ENCODE measurements at places on chromosomes 12 and 14.

GRCh38 chr14:21109377-21110138, 8.7 kb downstream of the TMEM253 start:
- no peak for DNase-seq

DNA sequence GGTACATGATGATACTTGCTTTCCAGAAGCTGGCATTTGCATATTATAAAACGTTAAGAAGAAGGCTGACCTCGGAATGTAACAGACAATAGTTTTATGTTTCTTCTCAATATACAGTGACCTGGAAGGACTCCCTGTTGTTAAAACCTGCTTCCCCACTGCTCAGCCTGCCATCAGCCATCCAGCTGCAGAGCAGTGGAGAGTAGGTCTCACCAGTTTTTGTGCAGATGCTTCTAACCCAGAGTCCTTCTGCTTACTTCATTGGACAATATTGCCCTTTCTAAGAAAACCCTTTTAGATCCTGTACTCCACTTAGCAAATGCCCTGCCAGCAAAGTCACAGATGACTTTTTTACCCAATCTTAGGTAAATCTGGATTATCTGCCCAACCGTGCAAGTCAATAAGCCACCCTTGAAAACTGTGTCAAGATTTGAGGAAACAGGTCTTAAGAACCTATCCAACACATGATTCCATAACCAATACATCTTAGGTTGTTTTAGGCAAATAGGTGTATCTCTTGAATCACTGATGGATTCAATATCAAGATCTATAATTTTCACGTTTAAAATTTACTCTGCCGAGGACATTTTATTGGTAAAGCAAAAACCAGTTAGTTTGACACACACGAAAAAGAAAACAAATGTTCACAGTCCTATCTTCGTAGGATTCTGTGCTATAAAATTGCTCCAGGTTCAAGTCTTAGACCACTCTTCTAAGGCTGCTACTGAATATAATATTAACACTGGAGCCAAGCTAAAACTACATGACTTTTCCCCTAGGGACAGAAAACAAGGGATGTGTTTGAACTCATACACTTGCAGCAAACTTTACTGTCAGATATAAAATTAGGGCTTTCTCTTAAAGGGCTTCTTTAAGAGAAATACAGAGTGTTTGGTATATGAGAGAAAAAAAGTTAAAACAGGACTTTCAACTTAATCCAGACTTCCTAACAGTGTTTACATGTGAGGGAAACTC, 5.7 kb downstream of the PHLDA1 start:
- DNase-seq, result peak; percentile 61

DNA sequence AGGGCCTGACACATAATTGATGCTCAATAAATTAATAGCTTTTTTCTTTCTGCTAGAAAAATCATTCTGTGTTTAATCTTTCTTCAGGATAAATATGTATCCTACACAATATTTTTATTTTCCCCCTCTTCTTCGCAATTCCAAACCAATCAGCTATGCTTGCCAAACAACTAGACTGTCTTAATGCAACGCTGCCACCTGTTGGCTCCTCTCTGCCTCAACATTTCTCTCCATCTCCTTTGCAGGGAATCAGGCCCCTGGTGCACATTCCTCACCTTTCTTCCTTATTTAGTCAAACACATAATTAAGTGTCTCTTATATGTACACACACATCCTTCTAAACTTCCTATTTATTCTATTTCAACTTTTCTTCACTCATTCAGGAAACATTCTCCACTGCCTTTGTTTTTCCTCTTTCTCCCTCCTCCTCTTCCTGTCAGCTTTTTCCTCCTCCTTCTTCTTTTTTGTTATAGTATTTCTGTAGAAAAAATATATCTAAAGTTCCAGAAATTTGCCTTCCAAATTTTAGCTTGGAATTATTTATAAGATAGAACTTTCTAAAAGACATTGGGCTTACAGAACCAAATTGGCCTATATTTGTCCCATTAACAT, 406.0 kb downstream of the PRKD1 start:
- no peak for DNase-seq

GRCh38 chr12:63420206-63420644, 248.1 kb downstream of the DPY19L2 start:
- peak; percentile 50 for DNase-seq

- no peak for DNase-seq
These were observed 7.1 kb upstream of the MYF6 start for GRCh38 chr12:80700327-80700726.

DNA sequence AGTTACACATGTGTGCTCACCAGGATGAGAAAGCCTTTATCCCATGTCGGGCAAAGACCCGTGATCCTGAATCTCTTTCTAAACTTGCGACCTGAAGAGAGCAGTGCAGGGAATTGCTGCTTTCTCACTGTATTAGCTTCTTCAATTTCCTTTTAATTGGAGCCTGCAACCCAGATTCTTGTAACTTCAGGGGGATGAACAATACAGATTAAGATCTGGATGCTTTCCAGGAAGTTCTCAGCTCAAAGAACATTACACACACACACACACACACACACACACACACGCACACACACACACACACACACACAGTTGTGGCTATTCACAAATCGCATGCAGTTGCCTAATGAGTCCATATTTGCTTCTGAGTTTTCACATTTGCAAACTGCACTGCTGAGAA, 268.3 kb downstream of the NPAS3 start:
- no peak for DNase-seq

DNA sequence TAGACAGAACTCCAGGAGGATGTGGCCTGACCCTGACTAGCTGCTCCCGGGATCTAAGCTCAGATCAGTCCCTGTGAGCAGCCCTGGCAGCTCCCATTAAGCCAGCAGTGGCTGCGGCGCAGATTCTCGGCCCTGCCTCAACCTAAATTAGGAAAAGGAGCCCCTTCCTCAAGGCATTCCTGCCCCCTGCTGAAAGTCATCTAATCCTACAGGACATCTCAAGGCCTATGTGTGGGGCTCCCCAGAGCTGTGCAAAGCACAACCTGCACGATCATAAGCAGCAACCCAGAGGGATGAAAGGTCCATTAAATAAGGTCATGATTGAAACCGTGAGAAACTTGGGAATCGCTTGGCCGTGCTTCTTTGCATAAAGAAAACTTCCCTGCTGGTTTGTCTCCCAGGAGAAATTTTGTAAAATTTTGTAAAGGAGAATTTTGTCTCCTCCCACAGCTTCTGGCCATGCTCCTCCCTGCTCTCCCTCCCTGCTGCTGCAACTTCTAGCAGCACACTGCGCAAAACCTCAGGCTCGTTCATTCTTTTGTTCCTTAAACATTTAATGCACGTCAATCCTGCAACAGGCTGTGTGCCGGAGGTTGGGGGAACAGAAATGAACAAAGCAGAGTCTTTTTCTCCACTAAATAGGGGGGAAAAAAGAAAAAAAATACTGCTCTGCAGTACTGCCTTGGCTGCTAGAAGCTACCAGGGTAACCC, 96.6 kb upstream of the SLC35F4 start:
- DNase-seq, result no peak

- DNase-seq, result no peak
These were observed 76.6 kb downstream of the RIN3 start for GRCh38 chr14:92590176-92590575.

DNA sequence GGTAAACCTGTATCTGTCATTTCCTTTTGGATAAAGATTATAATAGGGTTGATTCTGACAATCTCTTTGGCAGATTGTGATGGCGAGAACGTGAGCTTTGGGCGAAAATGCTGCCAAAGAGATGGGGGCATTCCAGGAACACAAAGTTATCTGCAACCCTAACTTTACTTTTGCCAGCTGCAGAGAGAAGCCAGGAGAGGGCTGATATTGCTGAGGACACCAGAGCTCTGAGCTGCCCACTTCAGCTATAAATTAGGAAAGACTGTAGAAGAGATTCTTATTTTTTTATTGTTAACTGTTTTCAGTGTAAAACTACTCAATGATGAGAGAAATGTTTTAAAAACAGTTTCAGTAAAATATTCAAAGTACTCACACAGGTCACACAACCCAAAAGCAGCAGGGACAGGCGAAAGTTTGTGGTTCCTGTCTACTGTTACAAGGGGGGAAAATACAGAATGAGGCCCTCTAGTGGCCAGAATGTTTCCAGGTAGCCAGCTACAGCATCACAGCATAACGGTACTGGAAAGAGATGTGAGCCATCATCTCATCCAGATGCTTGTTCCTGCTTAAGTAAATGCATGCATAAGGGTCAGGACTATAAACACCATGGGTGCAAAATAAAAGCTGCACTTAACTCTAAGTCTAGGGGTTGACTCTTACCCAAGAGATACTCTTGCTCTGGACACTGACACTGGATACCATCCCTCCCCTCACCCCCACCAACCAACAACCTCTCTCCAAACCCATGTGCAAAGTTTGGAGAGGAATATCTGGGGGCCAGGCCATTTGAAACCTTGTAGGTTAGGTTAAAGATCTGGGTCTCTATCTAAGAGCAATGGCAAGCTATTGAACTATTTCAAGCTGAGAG, 498.4 kb downstream of the RMST start:
- DNase-seq, result no peak

DNA sequence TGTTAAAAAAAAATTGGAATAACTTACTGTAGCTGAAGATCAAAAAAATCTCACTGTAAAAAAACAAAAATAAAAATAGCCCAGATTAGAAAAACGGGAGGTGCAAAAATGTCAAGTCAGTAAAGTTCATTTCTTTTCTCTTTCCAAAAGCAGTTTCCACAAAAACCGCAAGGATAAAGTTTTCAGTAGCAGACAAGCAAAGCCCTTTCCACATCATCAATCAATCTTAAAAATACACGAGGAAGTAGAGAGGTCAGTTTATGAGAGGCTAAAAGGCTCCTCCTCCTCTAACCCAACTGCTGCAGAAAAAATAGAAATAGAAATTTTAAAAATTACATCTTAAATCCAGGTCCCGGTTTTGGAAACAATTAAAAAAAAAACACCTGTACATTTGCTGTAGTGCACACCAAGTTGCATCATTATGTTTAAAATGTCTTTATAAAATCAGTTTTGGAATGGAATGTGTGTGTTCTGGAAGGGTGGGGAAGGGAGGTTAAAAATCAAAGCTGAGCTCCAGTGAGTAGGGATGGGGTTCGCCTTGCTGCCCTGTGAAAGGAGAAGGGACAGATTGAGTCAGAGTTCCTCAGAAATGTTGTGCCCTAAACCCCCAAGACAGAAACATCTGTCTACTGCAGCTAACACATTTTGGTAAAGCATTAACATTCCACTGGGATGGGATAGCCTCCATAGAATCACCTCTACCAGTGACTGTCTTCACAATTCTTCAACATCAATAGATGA, 5.8 kb downstream of the HNRNPC start:
- no peak for DNase-seq

Measured in astrocyte of the cerebellum (primary cell).